WTC11 (cell line): ENCODE measurements at places on chromosomes 4 and X.

DNA sequence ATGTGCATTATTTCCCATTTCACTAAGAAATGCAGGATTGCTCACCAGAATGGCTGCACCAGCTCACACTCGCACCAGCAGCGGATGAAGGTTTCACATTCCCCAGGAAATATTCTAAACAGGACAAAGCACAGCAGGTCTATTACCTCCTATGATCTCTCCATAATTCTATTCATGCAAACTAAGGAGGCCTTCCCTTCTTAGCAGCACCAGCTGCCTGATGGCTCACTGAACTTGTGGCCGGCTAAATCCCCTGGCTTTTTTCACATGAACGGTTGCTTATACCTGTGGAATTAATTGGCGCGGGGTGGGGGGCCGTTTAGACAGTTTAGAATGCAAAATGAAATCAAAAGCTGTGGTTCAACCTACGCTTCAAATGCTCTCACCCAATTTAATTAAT, 73.5 kb upstream of the SRD5A3 start:
- no peak for DNase-seq
- no peak overlapping the region for H3K4me3 ChIP-seq
- H3K27me3 ChIP-seq: peaks cover 3% of the 10 kb centered on the region
- no peaks in the 10 kb centered on the region for H3K36me3 ChIP-seq

GRCh38 chrX:45134775-45135174, 65.9 kb downstream of the DIPK2B start:
- peaks cover 7% of the 10 kb centered on the region for H3K36me3 ChIP-seq
- no peak overlapping the region for H3K27ac ChIP-seq
- no peaks in the 10 kb centered on the region; the same call in 1 of the 2 replicates for H3K27me3 ChIP-seq

- H3K27me3 ChIP-seq: peaks cover 4% of the 10 kb centered on the region; the same call in 1 of the 2 replicates
- no peak overlapping the region for H3K27ac ChIP-seq
- H3K4me1 ChIP-seq: peaks cover 24% of the 10 kb centered on the region
- no peak for DNase-seq
- no peaks in the 10 kb centered on the region for H3K36me3 ChIP-seq
Measured at GRCh38 chrX:120753413-120754251, 122.0 kb downstream of the CT47B1 start.

GRCh38 chr4:99811850-99812249, 4.8 kb upstream of the DAPP1 start:
- H3K27me3 ChIP-seq: no peaks in the 10 kb centered on the region
- peaks cover 7% of the 10 kb centered on the region for H3K4me1 ChIP-seq
- H3K36me3 ChIP-seq: no peaks in the 10 kb centered on the region
- DNase-seq: no peak

GRCh38 chrX:154378799-154379568, at the start of gene EMD:
Gene EMD, plus strand, starts transcription at chrX:154379295. Its CDS starts 190 bp downstream, at chrX:154379485.
- peak within 1 kb of the TSS; percentile 100 for H3K27ac ChIP-seq
- H3K27me3 ChIP-seq: peaks cover 8% of the 10 kb centered on the region
- peak; percentile 95 for DNase-seq
- peaks cover 20% of the 10 kb centered on the region for H3K4me1 ChIP-seq
- peak within 1 kb of the TSS; percentile 85 for H3K4me3 ChIP-seq

- no peak overlapping the region for H3K4me3 ChIP-seq
- H3K36me3 ChIP-seq: no peaks in the 10 kb centered on the region; the same call in 1 of the 2 replicates
- no peaks in the 10 kb centered on the region for H3K27me3 ChIP-seq
- peaks cover 8% of the 10 kb centered on the region for H3K4me1 ChIP-seq
- no peak overlapping the region for H3K27ac ChIP-seq
- no peak for DNase-seq
Measured at GRCh38 chrX:122835886-122836285, 348.2 kb upstream of the GRIA3 start.

- DNase-seq: no peak
- H3K36me3 ChIP-seq: no peaks in the 10 kb centered on the region
- no peaks in the 10 kb centered on the region for H3K4me1 ChIP-seq
- no peak overlapping the region for H3K4me3 ChIP-seq
Measured at GRCh38 chrX:68999931-69000330, 165.3 kb downstream of the PJA1 start.

- no peaks in the 10 kb centered on the region for H3K36me3 ChIP-seq
- H3K4me3 ChIP-seq: no peak overlapping the region
- no peaks in the 10 kb centered on the region for H3K4me1 ChIP-seq
- H3K27ac ChIP-seq: no peak overlapping the region
- no peaks in the 10 kb centered on the region for H3K27me3 ChIP-seq
- DNase-seq: no peak
Measured at GRCh38 chr4:144090744-144091143, 49.8 kb downstream of the GYPA start.

- H3K27me3 ChIP-seq: no peaks in the 10 kb centered on the region
- no peaks in the 10 kb centered on the region for H3K36me3 ChIP-seq
- no peak overlapping the region for H3K4me3 ChIP-seq
- no peak for DNase-seq
- H3K27ac ChIP-seq: no peak overlapping the region
Measured at GRCh38 chrX:135528756-135529155, 8.3 kb downstream of the INTS6L start.

- no peak overlapping the region for H3K27ac ChIP-seq
- H3K4me3 ChIP-seq: no peak overlapping the region
- H3K4me1 ChIP-seq: peaks cover 30% of the 10 kb centered on the region
- H3K36me3 ChIP-seq: no peaks in the 10 kb centered on the region
Measured at GRCh38 chr4:168636506-168637196, 139.8 kb downstream of the PALLD start.

GRCh38 chr4:53011259-53011905, 149.3 kb downstream of the RASL11B start:
- H3K36me3 ChIP-seq: no peaks in the 10 kb centered on the region
- H3K4me3 ChIP-seq: no peak overlapping the region
- peaks cover 8% of the 10 kb centered on the region; the same call in 1 of the 2 replicates for H3K4me1 ChIP-seq
- no peak overlapping the region for H3K27ac ChIP-seq
- DNase-seq: no peak

DNA sequence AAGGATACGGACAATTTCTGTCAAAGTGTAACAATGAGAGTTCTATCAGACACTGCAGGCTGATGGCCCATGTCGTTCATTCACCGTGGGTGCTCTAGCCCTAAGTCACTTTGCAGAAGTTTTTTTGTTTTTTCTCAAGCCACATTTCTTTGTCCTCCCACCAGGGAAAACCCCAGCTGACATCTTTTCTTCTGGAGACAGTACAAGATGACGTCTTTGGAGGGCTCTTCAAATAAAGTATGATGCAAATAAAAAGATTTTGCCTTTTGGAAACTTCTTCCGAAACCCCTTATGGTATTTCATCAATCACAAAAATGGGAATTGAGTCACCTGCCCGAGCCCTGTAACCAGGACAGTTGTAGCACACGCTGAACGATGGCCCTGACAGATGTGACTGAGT, 73.2 kb downstream of the TRAPPC11 start:
- H3K27ac ChIP-seq: no peak overlapping the region
- H3K4me1 ChIP-seq: peaks cover 4% of the 10 kb centered on the region; the same call in 1 of the 2 replicates
- no peaks in the 10 kb centered on the region for H3K36me3 ChIP-seq
- H3K27me3 ChIP-seq: no peaks in the 10 kb centered on the region

DNA sequence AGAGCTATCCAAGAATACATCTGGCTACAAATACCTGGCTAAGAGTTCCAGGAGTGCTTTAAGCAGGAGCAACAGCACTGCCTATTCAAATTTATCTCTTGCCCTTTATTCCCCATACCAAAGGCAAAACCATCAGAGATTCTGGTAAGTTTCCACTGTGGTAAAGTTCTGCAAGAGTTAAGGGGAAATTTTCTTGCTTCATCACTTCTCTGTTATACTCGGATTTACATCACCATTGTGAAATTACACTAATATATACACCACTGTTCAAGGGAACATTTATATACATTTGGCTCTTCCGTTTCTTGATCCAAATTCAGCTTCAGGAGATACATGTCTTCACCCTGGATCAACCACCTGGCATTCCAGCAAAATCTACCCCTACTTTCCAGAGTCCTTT, 70.8 kb upstream of the PTPN13 start:
- no peaks in the 10 kb centered on the region for H3K4me1 ChIP-seq
- peaks cover 42% of the 10 kb centered on the region for H3K36me3 ChIP-seq

GRCh38 chr4:22850630-22851029, 157.9 kb downstream of the GBA3 start:
- peaks cover 11% of the 10 kb centered on the region for H3K4me1 ChIP-seq
- no peak overlapping the region for H3K4me3 ChIP-seq
- no peak overlapping the region for H3K27ac ChIP-seq

DNA sequence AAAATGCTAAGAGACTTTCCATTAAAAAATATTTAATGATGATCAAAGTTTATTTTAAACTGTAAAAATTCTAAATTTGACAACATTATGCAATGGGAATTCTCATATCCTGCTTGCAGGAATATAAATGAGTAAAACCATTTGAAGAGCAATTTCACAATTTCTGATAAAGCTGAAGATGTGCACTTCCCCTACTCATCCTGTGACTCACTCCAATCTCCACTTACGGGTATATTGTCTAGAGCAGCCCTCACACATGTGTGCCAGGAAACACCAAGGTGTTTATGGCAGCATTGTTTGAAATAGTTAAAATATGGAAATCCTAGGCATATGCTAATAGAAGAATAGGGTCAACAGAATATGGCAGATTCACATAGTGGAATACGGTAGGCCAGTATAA, 158.4 kb downstream of the PDHA2 start:
- H3K4me1 ChIP-seq: no peaks in the 10 kb centered on the region
- H3K36me3 ChIP-seq: no peaks in the 10 kb centered on the region

- peaks cover 3% of the 10 kb centered on the region; the same call in 1 of the 2 replicates for H3K4me1 ChIP-seq
- peaks cover 9% of the 10 kb centered on the region; the same call in 1 of the 2 replicates for H3K36me3 ChIP-seq
- H3K27ac ChIP-seq: no peak overlapping the region
- DNase-seq: no peak
- no peak overlapping the region for H3K4me3 ChIP-seq
Measured at GRCh38 chrX:129545408-129545807, 5.3 kb downstream of the OCRL start.

- H3K4me1 ChIP-seq: peaks cover 67% of the 10 kb centered on the region
- H3K36me3 ChIP-seq: no peaks in the 10 kb centered on the region
- H3K27me3 ChIP-seq: peaks cover 43% of the 10 kb centered on the region
- H3K27ac ChIP-seq: no peak overlapping the region; the same call in 1 of the 2 replicates
- no peak for DNase-seq
Measured at GRCh38 chrX:152893980-152894610, 3.8 kb upstream of the ZNF185 start.

DNA sequence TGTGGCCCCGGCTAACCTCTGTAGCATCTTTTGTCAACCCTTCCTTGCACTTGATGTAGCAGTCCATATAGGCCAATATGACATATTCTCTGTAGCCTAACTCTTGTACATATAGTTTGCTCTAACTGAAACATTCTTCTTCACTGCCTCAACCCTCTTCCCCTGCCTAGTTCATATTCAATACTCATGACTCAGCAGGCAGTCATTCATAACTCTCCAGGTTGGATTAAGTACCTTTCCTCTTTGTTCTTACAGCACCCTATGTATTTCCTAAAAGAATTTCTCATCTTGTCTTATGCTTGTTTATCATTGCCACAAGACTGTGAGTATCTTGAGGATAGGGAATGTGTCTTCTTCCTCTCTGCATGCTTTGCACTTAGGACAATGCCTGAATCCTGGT, 76.9 kb downstream of the TMLHE start:
- no peaks in the 10 kb centered on the region for H3K4me1 ChIP-seq
- DNase-seq: no peak
- no peaks in the 10 kb centered on the region for H3K27me3 ChIP-seq
- H3K27ac ChIP-seq: no peak overlapping the region

GRCh38 chrX:40434947-40435346, 145.8 kb upstream of the ATP6AP2 start:
- no peaks in the 10 kb centered on the region for H3K27me3 ChIP-seq
- 0 out of 2 replicates have a peak overlapping the region, but pooled peaks have one; percentile 12 for H3K4me3 ChIP-seq

- no peaks in the 10 kb centered on the region for H3K36me3 ChIP-seq
- no peak overlapping the region for H3K27ac ChIP-seq
- H3K27me3 ChIP-seq: peaks cover 8% of the 10 kb centered on the region
- H3K4me3 ChIP-seq: no peak overlapping the region
- DNase-seq: no peak
Measured at GRCh38 chr4:24226667-24227066, 336.8 kb upstream of the PPARGC1A start.

DNA sequence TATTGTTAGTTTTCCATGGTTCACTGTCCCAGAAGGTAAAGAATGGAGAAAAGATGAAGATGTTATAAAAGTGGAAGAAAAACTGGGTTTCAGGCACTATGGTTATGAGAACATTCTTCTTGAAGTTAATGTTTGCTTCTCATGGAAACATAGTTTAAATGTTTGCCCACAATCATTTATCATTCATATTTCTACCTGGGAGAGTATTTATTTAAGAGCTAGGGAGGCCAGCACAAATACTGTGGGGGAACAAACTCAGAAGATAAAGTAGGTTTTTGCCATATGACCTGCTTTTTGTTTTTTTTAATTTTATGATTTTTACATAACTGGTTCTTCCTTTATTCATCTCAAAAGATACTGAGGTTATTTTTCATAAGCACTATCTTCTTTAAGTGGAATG, 96.8 kb downstream of the GC start:
- no peak for DNase-seq
- no peaks in the 10 kb centered on the region for H3K27me3 ChIP-seq
- H3K4me3 ChIP-seq: no peak overlapping the region
- peaks cover 24% of the 10 kb centered on the region for H3K4me1 ChIP-seq
- H3K27ac ChIP-seq: no peak overlapping the region

DNA sequence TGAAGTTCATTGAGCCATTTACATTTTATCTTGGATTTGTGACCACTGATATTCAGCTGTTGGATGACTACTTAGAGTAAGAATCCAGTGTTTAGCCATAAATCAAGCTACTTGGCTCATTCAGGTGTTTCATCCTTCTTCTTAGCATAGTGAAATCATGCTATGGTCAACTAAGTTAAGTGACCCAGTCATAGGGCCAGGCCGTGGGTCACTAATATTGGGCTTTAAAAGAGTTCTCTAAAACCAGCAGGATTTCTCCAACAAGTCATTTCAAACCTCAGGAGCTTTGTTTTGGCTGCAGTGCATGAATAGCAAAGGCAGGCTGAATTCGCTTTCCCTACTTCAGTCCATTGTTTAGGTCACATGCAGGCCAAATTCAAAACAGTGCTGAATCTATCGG, 181.0 kb downstream of the MAML3 start:
- H3K27ac ChIP-seq: no peak overlapping the region
- DNase-seq: no peak
- no peaks in the 10 kb centered on the region for H3K4me1 ChIP-seq
- H3K36me3 ChIP-seq: no peaks in the 10 kb centered on the region

DNA sequence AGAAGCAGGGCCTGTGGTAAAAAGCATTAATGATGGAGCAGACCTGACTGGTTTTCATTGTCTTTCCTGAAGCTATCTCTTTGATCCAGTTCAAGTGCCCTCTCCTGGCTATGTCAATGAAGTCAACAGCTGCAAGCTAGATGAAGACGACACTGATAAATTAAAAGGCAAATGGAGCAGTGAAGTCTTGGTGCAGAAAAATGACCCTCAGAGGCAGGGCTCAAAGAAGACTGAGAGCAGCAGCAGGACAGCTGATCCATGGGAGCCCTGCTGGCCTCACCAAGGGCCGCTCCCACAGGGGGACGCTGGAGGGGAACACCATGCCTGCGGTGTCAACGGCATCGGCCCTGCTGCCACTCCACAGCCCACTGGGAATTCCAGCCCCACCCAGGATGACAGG, 96.2 kb downstream of the RELL1 start:
- no peak for DNase-seq
- peaks cover 8% of the 10 kb centered on the region for H3K4me1 ChIP-seq
- no peak overlapping the region for H3K4me3 ChIP-seq
- no peaks in the 10 kb centered on the region for H3K27me3 ChIP-seq
- no peak overlapping the region for H3K27ac ChIP-seq
